ENCODE measurements at places on chromosomes 7 and 10. TPM values are rescaled to one million over a fixed set of nuclear protein-coding genes. Genes with fewer than 3 reads are reported as not detected.

LRMDA gene
- total RNA-seq: 2.2 TPM

PARD3 gene
- total RNA-seq: 35.9 TPM

APBB1IP gene
- not detected for total RNA-seq

CHST3 gene
- 42.9 TPM for total RNA-seq

NAMPT gene
- total RNA-seq: 52.1 TPM

EPO gene
- not detected for total RNA-seq

DNA sequence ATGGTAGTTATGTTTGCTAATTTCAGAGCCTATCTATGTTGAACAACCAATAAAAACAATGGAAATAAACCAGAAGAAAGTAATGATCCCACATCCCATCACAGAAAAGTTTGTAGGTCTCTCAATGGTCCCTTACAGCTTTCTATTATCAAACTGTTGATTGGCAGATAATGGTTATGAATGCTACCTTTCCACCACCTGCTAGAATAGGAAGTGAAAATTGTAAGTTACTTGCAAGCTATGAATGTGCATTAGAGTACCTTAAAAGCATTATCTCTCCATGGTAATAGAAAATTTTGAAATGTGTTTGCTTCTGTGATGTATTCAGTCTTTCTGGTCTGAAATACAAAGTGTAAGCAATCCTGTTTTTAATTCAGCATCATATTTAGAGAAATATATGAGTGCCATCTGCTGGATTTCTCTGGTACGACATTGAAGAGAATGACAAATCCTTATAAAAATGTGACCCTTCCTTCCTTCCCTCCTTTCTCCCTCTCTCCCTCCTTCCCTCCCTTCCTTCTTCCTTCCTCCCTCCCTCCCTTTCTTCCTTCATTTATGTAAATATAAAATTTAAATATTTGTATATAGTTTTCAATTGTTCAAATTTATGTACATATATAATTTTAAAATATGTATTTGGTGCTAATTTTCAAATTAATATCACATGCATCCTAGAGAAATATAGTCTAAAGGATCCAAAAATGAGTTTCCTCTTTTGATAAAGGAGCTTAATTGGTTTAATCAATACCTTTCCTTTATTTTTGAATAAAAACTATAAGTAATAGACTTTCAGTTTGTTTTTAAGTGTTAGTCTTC is 41.4 kb upstream of the PNLIPRP3 start:
- H3K4me3 ChIP-seq: no peak overlapping the region
- H3K27me3 ChIP-seq: no peaks in the 10 kb centered on the region
- no peaks in the 10 kb centered on the region for H3K36me3 ChIP-seq

- H3K36me3 ChIP-seq: no peaks in the 10 kb centered on the region
- no peaks in the 10 kb centered on the region for H3K27me3 ChIP-seq
- H3K4me1 ChIP-seq: peaks cover 18% of the 10 kb centered on the region
- no peak overlapping the region for H3K27ac ChIP-seq
- DNase-seq: peak; percentile 65
These were observed 141.7 kb downstream of the AUTS2 start for GRCh38 chr7:69739931-69740431.

DNA sequence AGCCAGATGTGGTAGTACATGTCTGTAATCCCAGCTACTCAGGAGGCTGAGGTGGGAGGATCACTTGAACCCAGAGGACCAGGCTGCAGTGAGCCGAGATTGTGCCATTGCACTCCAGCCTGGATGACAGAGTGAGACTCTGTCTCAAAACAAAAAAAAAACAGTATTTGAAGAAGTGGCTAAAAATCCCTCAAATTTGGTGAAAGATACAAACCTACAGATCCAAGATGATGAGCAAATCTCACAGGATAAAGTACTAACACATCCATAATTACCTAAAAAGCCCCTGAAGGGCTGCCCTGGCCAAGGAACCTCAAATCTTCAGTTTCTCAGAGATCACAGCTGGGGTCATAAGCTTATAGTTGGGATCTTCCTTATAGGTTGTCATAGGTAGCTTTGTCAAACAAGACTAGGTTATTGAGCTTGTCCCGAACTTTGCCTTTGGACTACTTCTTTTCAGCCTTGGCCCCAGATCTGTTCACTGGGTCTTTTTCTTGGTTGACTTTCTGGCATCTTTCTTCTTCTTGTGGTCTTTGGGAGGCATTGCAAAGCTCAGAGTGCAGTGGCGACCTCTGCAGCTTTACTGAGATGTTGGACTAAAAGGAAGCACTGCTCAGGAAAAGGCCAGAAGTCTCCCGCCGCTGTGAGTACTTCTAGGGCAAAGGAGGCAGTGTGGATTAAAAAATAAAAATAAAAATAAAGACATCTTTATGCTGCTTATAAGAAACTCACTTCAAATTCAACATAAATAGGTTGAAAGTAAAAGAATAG is 28.6 kb upstream of the SAR1A start:
- H3K27ac ChIP-seq: no peak overlapping the region
- no peak overlapping the region for H3K4me3 ChIP-seq
- H3K4me1 ChIP-seq: no peaks in the 10 kb centered on the region
- no peak for DNase-seq
- H3K27me3 ChIP-seq: no peaks in the 10 kb centered on the region

DNA sequence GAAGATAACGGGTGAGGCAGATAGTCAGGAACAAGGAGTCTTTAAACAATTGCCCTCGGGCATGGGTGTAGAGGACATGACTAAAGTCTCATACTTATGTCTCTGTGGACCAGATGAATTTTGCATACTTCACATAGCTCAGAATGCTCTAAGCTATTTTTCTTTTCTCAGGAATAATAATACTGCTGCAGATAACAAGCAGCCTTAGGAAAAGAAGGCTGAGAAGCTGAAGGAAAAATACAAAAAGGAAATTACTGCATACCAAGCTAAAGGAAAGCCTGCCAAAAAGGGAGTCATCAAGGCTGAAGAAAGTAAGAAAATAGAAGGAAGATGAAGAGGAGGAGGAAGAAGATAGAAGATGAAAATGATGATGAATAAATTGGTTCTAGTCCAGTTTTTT is 13.4 kb upstream of the ERCC6 start:
- peak overlapping the region; percentile 77 for H3K27ac ChIP-seq
- peak; percentile 88 for DNase-seq
- no peaks in the 10 kb centered on the region for H3K27me3 ChIP-seq
- no peaks in the 10 kb centered on the region for H3K36me3 ChIP-seq

- H3K27ac ChIP-seq: no peak overlapping the region
- H3K4me1 ChIP-seq: no peaks in the 10 kb centered on the region
- H3K27me3 ChIP-seq: no peaks in the 10 kb centered on the region
These were observed 11.3 kb downstream of the STAG3 start for GRCh38 chr7:100189061-100189460.

DNA sequence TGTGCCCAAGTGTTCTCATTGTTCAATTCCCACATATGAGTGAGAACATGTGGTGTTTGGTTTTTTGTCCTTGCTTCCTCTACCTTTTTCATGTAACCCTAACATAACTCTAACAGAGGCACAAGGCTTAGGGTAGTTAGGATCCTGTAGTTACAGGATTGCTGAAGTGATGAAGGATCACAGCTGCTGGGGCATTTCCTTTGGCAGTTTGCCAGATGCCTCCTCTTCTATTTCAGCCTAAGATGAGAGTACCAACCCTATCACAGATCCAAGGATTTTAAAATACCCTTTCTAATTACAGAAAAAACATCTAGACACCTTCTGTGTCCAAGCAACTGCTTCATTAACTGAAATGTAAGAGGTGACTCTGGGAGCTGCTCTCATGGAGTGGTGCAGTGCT is 141.7 kb upstream of the COL1A2 start:
- no peak for DNase-seq
- no peaks in the 10 kb centered on the region for H3K27me3 ChIP-seq
- H3K36me3 ChIP-seq: no peaks in the 10 kb centered on the region
- no peak overlapping the region for H3K4me3 ChIP-seq
- H3K27ac ChIP-seq: no peak overlapping the region

- H3K4me3 ChIP-seq: no peak overlapping the region
- H3K36me3 ChIP-seq: no peaks in the 10 kb centered on the region
- no peaks in the 10 kb centered on the region for H3K27me3 ChIP-seq
- no peak for DNase-seq
- H3K4me1 ChIP-seq: peaks cover 20% of the 10 kb centered on the region
These were observed 92.8 kb downstream of the TCF7L2 start for GRCh38 chr10:113042868-113043267.

- no peak overlapping the region for H3K27ac ChIP-seq
- DNase-seq: no peak
- H3K36me3 ChIP-seq: peaks cover 8% of the 10 kb centered on the region
These were observed 25.0 kb downstream of the NUDCD3 start for GRCh38 chr7:44465490-44465889.

DNA sequence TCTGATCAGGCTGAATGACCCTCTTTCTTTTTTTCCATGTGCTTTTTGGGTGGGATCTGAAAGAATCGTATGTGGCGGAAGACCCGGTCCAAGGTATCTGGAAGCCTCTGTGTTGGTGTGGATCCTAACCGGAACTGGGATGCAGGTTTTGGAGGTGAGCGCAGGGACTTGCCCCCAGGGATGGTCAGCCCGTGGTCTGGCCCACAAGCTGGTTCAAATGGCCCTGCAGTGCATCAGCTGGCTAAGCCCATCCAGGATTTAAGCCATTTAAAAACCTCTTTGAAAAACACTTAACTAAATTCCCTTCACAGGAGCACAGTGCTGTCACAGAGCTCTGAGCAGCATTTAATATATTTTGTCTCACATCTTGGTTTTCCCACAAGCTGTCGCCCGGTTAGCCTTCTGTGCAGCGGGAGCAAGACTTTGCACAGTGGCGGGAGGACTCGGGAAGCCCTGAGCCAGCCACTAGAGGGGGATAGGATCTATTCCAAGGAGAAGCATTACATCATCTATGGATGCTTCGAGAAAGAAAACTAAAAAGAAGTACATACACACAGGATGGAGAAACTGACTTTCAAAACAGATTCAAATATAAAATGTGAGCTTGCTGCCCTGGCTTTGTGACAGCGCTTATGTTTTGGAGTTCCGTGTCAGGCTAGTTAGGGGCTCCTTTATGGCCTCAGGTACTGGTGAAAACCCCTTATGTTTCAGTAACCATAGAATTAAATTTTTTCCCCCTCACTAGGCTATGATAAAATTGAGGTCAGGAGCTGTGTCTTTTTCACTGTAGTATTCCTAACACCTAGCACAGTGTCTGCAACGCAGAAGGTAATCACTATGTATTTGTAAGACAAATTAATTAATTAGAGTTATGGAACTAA is 11.3 kb downstream of the CPA2 start:
- no peaks in the 10 kb centered on the region for H3K27me3 ChIP-seq
- no peak overlapping the region for H3K27ac ChIP-seq
- H3K36me3 ChIP-seq: no peaks in the 10 kb centered on the region
- no peak overlapping the region for H3K4me3 ChIP-seq
- DNase-seq: peak; percentile 60

- no peak for DNase-seq
- no peak overlapping the region for H3K27ac ChIP-seq
- H3K4me3 ChIP-seq: no peak overlapping the region
- peaks cover 15% of the 10 kb centered on the region for H3K4me1 ChIP-seq
- peaks cover 11% of the 10 kb centered on the region for H3K27me3 ChIP-seq
- H3K36me3 ChIP-seq: no peaks in the 10 kb centered on the region
These were observed 35.3 kb upstream of the BET1 start for GRCh38 chr7:94039368-94040035.

- H3K36me3 ChIP-seq: no peaks in the 10 kb centered on the region
- no peak overlapping the region for H3K4me3 ChIP-seq
- no peaks in the 10 kb centered on the region for H3K4me1 ChIP-seq
- no peak for DNase-seq
These were observed 227.1 kb downstream of the AGMO start for GRCh38 chr7:15334536-15335263.

- peaks cover 22% of the 10 kb centered on the region for H3K4me1 ChIP-seq
- H3K27me3 ChIP-seq: no peaks in the 10 kb centered on the region
- H3K36me3 ChIP-seq: no peaks in the 10 kb centered on the region
- H3K4me3 ChIP-seq: no peak overlapping the region
- peak overlapping the region; percentile 89 for H3K27ac ChIP-seq
These were observed 26.3 kb downstream of the DENND11 start for GRCh38 chr7:141675436-141676215.

- DNase-seq: no peak
- H3K4me3 ChIP-seq: no peak overlapping the region
- no peaks in the 10 kb centered on the region for H3K27me3 ChIP-seq
- H3K36me3 ChIP-seq: no peaks in the 10 kb centered on the region
These were observed 8.4 kb upstream of the SEPTIN7 start for GRCh38 chr7:35792472-35792871.

GRCh38 chr7:120473352-120473751 is 200.4 kb downstream of the KCND2 start:
- no peak overlapping the region for H3K27ac ChIP-seq
- H3K4me3 ChIP-seq: no peak overlapping the region
- no peaks in the 10 kb centered on the region for H3K36me3 ChIP-seq
- no peaks in the 10 kb centered on the region for H3K4me1 ChIP-seq

GRCh38 chr7:156473476-156474240 is 166.9 kb upstream of the RNF32 start:
- H3K36me3 ChIP-seq: no peaks in the 10 kb centered on the region
- peak; percentile 10 for DNase-seq
- H3K27ac ChIP-seq: no peak overlapping the region
- no peaks in the 10 kb centered on the region for H3K27me3 ChIP-seq
- H3K4me1 ChIP-seq: peaks cover 13% of the 10 kb centered on the region

DNA sequence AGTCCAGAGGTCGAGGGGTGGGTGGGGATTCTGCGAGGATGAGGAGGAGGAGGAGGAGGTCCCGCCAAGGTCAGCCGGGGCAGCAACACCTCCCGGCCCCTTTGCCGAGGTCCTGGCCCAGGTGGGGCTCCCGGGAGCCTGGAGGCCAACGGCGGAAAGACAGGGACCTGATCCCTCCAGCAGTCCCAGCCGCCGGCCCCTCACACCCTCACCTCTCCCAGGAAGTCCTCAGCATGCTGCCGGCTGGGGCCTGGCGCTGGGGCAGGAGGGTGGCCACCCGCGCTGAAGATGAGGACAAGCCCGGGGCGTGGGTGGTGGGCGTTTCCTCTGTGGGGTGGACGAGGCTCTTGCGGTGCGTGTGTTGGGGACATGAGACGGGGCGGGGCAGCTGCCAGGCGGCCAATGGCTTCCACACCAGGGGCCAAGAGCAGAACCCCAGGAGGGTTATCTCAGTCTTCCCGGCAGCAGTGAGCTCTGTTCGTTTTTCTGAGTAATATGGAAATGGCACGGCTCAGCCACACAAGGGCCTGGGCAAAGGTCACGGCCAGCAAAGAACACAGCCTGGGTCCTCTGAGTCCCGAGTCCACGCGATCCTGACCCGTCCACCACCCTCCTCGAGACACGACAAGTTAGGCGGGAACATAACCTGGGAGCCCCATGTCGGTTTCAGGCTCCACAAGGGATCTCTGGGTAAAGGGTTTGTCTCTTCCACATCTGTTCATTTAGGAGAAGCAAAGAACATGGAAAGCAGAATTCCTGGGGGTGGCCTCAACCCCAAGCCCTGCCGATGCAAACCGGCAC is 82.9 kb upstream of the PDGFA start:
- no peaks in the 10 kb centered on the region for H3K36me3 ChIP-seq
- peak overlapping the region; percentile 50 for H3K27ac ChIP-seq
- peaks cover 40% of the 10 kb centered on the region for H3K4me1 ChIP-seq
- DNase-seq: no peak
